ENCODE measurements at places on chromosomes 3 and 15.

DNA sequence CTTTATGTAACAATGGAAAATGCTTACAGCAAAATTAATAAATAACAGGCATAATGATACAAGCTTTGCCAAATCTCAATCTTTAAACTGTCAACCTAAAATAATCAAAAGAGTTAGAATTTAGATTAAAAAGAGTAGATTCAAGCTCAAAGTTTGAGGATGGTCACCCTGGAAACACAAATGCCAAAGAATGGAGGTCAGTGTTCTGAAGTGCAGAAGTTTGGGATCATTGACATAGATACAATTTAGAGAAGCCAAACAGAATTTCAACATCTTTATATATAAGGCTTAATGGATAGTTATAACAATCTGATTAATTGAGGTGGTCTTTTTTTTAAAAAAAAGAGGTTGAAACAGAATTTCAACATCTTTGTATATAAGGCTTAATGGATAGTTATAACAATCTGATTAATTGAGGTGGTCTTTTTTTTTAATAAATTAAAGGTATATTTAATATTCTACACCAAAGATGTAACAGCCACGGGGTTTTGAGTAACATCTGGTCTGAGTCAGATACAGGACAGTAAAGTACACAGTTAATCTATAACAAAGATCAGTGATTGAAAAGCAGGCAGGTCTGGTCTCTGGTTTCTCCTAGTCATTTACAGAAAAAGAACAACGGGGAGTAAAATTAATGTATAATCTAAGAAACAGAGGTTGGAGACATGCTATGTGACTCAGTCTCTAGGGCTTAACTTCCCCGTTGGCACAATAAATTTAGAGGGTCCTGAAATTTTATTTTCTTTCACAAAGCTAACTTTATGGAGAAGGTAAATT lies 490.7 kb downstream of the GBE1 start:
- H3K27me3 ChIP-seq: no peaks in the 10 kb centered on the region
- no peaks in the 10 kb centered on the region for H3K36me3 ChIP-seq
- DNase-seq: no peak
- no peaks in the 10 kb centered on the region for H3K4me1 ChIP-seq
- H3K27ac ChIP-seq: no peak overlapping the region

- peaks cover 17% of the 10 kb centered on the region for H3K4me1 ChIP-seq
- peak overlapping the region; percentile 94 for H3K4me3 ChIP-seq
- H3K27me3 ChIP-seq: peaks cover 29% of the 10 kb centered on the region
- no peaks in the 10 kb centered on the region for H3K36me3 ChIP-seq
Observed at GRCh38 chr3:97822359-97822775, 556 bp downstream of the CRYBG3 start.

DNA sequence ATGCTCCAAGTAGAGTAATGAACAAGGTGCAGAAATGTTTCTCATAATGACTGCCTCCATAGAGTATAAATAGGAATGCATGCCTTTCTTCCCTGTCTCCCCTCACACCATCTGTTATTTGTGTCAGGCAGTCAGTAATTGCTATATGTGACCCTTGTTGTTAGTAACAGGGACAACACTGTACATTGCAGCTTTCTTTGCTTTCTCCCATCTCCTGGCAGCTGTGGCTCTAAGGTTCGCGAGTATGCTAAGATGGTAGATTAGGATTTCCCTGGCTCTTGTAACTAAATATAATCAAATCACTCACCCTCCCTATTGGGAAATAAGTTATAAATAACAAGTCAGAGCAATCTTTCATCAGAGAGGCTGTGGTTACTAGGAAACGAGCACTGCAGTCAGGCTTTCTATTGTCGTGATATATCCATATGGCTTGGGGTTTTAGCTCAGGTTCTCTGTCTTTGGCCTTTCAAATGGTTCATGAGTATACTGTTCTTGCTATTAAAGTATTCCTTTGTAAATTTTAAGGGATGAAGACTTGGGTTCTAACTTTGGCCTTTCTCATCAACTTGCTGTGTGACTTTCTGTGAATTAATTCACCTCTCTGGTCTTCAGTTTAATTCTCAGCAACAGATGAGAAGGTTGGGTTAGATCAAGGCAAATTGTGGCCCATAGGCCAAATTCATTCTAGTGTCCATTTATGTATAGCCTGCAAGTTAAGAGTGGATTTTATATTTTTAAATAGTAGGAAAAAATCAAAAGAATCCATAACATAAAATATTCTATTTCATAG lies 8.1 kb upstream of the MINDY4B start:
- peaks cover 5% of the 10 kb centered on the region for H3K27me3 ChIP-seq
- no peak for DNase-seq
- no peak overlapping the region for H3K27ac ChIP-seq

DNA sequence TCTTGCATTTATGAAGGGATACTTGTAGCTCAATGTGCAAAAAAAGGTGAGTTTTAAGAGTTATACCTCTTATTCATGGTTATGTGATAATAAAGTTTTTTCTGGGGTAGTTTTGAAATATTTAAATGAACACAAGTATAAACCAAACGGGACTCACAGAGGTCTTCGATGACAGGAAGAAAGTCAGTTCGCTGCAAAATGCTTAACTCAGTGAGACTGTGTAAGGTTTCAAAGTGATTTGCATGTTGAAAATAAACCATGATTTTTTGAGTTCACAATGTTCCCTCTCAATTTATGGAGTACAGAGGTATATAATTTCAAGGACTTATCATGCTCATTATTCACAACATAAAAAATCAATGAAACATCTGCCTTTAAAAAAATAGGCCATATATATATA lies 36.3 kb upstream of the MYH15 start:
- peaks cover 6% of the 10 kb centered on the region for H3K4me1 ChIP-seq
- no peak overlapping the region for H3K27ac ChIP-seq
- peaks cover 43% of the 10 kb centered on the region for H3K36me3 ChIP-seq
- H3K4me3 ChIP-seq: no peak overlapping the region

DNA sequence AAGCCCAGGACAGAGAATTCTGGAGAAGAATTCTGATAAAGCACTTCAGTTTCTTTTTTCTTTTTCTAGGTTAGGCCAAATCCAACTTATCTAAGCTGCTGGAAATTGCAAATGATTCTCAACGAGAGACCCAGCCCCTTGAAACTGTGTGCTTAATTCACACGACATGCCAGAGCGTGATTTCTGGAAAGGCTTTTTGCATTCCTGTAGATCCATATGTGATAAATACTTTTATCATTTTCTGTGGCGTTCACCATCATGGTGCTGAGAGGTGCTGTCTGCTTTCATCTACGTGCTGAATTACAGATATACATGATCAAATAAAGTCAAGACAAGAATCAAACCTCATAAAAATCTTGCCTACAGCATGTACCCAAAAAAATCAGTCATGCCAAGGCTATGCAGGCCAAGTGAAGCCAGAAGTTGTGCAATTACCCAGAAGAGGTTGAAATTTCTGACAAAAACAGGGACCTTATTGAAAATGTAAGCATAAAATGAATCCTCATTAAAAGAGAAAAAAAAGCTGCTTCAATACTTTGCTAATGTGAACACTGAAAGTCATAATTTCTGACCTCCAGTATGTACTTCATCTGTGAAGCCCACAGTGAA lies 10.8 kb upstream of the MEF2A start:
- H3K4me3 ChIP-seq: no peak overlapping the region
- no peak for DNase-seq
- H3K27me3 ChIP-seq: no peaks in the 10 kb centered on the region
- H3K4me1 ChIP-seq: peaks cover 4% of the 10 kb centered on the region
- H3K27ac ChIP-seq: no peak overlapping the region
- H3K36me3 ChIP-seq: no peaks in the 10 kb centered on the region

DNA sequence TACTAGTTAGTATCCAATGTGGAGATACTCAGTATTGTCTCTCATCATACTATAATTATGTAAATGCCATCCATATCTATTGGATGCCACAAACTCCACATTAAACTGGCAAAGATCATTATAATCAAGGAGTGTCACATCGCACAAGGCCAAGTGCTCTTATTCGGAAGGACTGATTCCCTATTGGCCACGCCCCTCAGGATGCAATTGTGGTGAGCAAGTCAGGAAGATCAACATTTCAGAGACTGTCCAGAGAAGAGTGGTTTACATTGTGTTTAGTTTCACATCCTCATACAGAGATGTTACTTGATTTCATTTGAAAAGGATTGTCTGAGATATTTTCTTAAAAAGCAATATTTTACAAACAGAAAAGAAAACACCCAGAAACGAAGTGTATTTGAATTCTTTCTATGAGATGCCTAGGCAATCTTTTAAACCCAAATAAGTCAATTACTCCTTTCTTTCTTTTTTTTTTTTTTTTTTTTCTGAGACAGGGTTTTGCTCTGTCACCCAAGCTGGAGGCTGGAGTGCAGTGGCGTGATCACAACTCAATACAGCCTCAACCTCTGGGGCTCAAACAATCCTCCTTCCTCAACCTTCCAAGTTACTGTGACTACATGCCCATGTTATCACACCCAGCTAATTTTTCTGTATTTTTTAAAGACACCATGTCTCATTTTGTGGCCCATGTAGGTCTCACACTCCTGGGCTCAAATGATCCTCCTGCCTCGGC lies 369.1 kb downstream of the RBMS3 start:
- H3K27ac ChIP-seq: no peak overlapping the region
- H3K4me1 ChIP-seq: no peaks in the 10 kb centered on the region
- DNase-seq: no peak
- H3K4me3 ChIP-seq: no peak overlapping the region

DNA sequence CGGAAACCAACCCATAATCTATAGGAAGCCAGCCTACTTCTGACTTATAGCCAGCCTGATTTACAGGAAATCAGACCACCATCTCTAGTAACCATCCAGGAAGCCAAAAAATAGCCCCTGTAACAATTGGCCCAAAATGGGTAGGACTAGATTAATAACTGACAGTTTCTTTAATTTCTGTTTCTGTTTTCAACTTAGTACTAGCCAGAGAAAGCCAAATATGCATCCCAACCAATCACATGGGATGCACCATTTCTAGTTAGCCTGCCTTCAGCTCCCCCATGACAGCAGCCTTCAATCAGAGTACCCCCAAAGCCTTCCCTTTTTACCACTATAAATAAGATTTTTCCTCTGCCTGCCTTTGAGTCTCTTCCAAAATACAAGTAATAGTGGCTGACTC lies 239.1 kb upstream of the GADL1 start:
- no peaks in the 10 kb centered on the region for H3K27me3 ChIP-seq
- DNase-seq: no peak
- H3K36me3 ChIP-seq: no peaks in the 10 kb centered on the region
- peaks cover 9% of the 10 kb centered on the region for H3K4me1 ChIP-seq

DNA sequence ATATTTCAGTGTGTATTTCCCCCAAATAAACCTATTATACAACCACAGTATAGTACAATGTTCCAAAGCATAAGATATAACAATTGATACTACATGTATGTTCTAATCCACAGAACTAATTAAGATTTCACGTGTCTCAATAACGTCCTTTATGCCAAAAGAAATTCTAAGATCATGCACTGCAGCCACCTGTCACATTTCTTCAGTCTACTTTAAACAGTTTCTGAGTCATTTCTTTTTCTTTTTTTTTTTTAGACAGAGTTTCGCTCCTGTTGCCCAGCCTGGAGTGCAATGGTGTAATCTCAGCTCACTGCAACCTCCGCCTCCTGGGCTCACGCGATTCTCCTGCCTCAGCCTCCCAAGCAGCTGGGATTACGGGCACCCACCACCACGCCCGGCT lies 190.2 kb downstream of the STAG1 start:
- no peaks in the 10 kb centered on the region for H3K27me3 ChIP-seq
- no peak overlapping the region for H3K27ac ChIP-seq
- peaks cover 9% of the 10 kb centered on the region for H3K4me1 ChIP-seq
- no peak overlapping the region for H3K4me3 ChIP-seq

- no peaks in the 10 kb centered on the region for H3K36me3 ChIP-seq
- no peak overlapping the region for H3K27ac ChIP-seq
- H3K4me3 ChIP-seq: no peak overlapping the region
- H3K4me1 ChIP-seq: peaks cover 3% of the 10 kb centered on the region
- no peaks in the 10 kb centered on the region for H3K27me3 ChIP-seq
Observed at GRCh38 chr3:160135851-160136250, 89.4 kb upstream of the C3orf80 start.

DNA sequence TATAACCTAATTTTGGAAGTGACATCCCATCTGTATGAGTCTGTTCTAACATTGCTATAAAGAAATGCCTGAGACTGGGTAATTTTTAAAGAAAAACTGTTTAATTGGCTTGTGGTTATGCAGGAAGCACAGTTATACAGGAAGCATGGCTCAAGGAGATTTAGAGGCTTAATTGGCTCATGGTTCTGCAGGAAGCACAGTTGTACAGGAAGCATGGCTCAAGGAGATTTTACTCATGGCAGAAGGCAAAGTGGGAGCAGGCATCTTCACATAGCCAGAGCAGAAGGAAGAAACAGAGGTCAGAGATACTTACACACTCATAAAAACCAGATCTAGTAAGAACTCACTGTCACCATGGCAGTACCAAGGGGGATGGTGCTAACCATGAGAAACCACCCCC lies 193.1 kb upstream of the ADAMTS9 start:
- H3K4me3 ChIP-seq: no peak overlapping the region
- H3K27ac ChIP-seq: no peak overlapping the region
- no peak for DNase-seq

- no peak for DNase-seq
- no peaks in the 10 kb centered on the region for H3K27me3 ChIP-seq
- H3K4me1 ChIP-seq: no peaks in the 10 kb centered on the region
- peaks cover 7% of the 10 kb centered on the region for H3K36me3 ChIP-seq
- H3K27ac ChIP-seq: no peak overlapping the region
Observed at GRCh38 chr15:59185725-59186124, 20.9 kb upstream of the LDHAL6B start.

DNA sequence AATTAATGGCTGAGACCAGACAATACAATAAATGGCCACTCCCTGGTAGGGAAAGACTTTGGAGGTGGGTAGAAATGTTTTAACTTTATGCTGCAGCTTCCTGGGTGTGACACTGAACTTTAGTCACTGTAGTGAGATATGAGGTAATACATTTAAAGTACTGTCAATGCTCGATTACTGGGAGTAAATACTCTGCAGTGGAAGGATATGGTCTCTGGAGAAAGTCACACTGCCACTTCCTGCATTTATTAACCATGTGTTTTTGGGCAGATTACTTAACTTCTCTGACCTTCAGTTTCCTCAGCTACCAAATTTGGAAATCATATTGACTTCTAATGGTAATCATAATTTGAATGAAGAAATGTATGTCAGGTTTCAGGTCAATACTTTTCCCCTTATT lies 317.1 kb upstream of the TGFBR2 start:
- H3K4me1 ChIP-seq: peaks cover 28% of the 10 kb centered on the region
- DNase-seq: no peak
- H3K4me3 ChIP-seq: no peak overlapping the region

- no peak for DNase-seq
- H3K36me3 ChIP-seq: no peaks in the 10 kb centered on the region
- no peaks in the 10 kb centered on the region for H3K27me3 ChIP-seq
- no peak overlapping the region for H3K27ac ChIP-seq
Observed at GRCh38 chr3:159882790-159883779, 105.5 kb upstream of the IL12A start.

Data from activated naive CD8-positive, alpha-beta T cell treated with anti-CD3 and anti-CD28 coated beads for 36 hours (primary cell).